ENCODE measurements at places on chromosomes 13 and 19. TPM values are rescaled to one million over a fixed set of nuclear protein-coding genes. Genes with fewer than 3 reads are reported as not detected.

The NRTN gene
- total RNA-seq, result 6.2 TPM

GRCh38 chr13:41465241-41465847 is 8.0 kb downstream of the RGCC start:
- DNase-seq, result peak; percentile 63

GRCh38 chr13:42926555-42926954 is 65.5 kb downstream of the EPSTI1 start:
- no peak for DNase-seq

- no peak for DNase-seq
Observed at GRCh38 chr19:39497996-39498797, 550 bp upstream of the DLL3 start.

The SYT3 gene
- total RNA-seq, result 0.32 TPM

DNA sequence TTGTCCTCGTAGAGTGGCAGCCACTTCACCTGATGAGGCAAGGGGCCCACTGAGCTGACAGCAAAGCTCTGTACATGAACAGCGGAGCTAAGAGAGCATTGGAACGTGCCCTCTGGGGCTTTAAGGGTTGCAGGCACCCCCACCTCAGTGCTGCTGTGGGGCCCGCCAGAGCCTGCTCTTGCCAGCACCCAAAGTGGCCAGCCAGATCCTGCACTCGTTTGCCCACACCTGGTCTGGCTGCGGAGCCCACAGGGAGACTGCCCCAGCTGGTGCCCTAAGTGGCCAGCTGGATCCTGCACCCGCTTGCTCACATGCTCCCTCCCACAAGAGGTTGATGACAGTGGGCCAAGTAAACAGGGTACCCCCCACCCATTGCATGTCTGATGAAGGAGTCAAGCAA is 783.4 kb upstream of the MIR17HG start:
- no peak for DNase-seq

DNA sequence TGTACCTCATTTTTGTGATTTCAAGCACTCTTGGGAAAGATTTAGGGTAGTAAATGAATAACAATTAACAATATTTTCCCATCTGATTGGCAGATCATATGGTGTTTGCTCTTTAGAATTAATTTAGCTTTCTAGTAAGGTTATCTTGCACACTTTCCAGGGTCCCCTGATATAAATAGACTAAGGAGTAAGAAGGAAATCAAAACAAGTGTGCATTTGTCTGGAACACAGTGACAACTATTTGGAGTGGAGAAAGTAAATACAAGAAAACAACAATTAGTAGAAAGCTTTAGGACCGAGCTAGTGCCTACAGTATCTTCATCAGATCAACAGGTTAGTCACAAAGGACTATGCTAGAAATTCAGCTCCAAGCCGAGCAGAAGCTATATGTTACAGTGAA is 429.5 kb downstream of the COG6 start:
- no peak for DNase-seq

The CADM4 gene
- total RNA-seq, result 20.6 TPM

All from mucosa of gallbladder (tissue), 1 donor.